ENCODE measurements at places on chromosomes 7 and 10.

GRCh38 chr10:15704581-15704968 lies 15.1 kb downstream of the ITGA8 start:
- no peak for DNase-seq

DNA sequence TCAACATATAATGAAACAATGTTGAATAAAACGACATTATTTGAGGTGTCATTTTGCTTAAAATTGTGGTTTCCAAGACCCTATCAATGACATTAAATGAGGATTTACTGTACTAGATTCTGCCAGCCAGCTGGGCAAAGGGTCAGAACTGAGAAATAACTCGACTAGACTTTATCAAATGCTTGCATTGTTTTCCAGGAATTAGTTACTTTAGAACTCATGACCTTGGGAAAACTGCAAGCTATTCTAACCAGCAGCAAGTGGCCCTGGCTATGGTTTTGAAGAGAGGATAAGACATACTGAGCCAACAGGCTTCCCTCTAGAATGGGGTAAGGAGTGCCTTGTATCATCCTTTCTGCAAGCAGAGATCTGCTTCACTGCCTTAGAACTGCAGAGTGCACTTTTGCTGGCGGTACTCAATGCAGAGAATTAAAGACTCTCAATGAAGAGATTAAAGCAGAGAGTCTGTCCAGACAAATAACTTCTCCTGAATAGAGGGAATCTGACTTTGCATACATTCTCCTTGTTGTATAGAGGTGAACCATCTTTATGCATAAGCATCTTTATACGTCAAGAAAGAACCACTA lies 281.5 kb downstream of the ARL4A start:
- no peak for DNase-seq

DNA sequence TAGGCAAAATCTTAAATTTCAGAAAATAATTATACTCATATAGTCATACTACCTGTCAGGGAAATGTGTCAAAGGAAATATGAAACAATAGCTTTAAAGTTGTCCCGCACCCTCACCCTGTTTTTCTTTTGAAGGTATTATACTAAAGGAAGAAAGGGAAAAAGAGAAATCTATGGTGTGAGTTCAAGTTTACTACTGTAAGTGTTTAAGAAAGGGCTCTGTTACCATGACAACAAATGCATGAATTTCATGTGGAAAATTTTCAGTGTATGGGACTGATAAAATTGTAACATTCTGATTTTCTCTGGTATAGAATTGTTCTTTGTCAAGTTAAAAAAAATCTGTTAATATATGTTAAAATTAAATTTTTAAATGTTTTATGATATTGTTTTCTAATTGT lies 229.8 kb downstream of the ADK start:
- DNase-seq, result no peak

DNA sequence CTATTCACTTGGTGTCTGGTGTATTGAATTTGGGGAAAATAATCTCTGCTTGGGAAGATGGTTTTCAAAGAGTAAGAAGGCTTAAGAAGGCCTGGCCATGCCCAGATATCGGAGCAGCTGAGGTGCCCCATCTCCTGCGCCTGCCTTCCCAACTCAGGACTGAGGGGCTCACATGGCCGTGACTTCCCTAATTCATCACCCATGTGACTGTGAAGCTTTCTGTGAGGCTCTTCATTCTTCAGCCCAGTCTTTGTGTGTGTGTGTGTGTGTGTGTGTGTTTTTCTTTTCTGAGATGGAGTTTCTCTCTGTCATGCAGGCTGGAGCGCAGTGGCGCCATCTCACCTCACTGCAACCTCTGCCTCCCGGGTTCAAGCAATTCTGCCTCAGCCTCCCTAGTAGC lies 53.2 kb downstream of the PROSER2 start:
- DNase-seq, result no peak

DNA sequence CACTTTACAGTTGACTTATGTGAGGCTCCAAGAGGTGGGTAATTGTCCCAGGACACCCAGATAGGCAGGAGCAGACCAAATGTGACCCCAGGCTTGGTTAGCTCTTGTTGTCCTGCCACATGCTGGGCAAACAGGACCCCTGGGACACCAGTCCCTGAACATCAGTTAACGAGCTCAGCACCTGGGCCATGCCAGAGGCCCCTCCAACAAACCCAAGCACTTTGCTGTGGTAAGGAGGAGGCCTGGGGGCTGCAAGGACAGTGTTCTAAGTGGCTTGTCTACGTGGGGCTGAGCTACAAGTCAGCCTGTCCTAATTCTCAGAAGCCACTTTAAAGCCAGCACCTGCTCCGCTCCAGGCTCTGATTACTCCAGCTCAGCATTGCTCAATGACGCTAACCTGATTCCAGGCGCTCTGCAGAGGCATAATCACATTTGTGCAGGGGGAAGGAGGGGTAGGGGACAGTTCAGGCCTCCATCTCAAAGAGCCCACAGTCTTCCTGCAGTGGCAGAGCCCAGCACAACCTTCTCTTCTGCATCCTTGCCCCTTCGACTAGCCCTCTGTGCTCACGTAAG lies 57.2 kb downstream of the DDC start:
- no peak for DNase-seq

- no peak for DNase-seq
Observed at GRCh38 chr7:27324246-27324645, 81.6 kb downstream of the EVX1 start.

DNA sequence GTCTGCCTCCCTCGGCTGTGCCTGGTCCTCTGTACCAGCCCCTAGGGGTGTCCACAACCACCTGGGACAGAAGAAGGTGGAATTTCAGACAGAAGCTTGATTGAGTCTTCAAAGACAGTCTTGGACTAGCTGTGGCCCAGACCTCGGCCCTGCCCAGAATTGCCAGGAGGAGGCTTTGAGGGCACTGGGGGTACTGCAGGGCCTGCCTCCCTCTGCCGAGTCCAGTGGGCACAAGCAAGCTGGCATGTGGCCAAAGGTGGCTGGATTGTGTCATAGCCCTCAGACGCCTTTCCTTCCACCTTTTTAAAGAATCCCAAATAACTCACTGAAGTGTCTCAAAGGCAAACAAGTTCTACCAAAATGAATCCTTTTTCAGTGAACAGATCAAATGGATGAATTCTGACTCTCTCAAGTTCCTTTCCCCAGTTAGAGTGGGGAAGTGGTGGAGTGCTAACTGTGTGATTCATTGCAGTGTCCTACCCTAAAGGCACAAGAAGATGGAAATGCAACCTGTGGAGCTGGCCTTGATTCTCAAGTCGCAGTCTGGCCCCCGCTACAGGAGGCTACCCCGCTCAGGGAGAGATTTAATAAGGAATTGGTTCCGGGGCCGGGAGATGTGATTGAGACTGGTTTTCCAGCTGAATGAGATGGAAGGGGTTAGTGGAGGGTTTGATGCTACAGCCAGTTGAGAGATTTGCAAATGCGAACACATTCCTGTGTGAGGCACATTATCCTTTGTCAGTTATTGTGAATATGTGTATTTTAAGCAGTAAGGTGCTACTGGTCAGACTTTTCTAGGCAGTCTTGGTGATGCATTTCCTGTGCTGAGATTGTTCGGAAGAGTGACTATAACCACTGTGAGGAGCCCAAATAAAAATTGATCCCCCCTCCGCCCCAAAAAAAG lies 28.8 kb upstream of the SLC26A4 start:
- DNase-seq, result no peak

DNA sequence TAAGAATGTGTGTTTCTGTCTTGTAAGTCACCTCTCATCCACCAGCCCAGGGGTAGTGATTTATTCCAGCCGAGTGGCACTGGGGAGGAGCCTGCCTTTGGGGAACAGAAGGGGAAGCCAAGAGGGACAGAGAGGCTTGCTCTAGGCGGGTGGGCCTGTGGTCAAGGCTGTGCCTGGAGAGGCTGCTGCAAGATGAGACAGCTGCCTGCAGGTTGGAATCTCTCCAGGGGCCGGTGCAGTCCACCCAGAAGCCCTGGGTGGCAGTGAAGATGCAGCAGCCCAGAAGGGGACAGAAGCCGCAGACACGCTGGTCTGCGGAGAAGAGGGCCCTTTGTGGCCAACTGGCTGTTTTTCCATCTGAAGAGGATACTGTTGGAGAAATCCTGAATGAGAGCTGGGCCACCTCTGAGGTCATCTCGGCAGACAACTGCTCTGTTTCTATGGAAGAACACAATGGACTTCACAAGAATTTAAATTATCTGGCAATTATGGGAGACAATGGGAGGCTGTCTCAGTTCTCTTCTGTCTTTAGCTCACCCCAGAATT lies 175.7 kb downstream of the GFRA1 start:
- no peak for DNase-seq

GRCh38 chr10:547591-548081 lies 141.8 kb downstream of the DIP2C start:
- no peak for DNase-seq

GRCh38 chr7:151850491-151851124 lies 26.3 kb downstream of the PRKAG2 start:
- no peak for DNase-seq

GRCh38 chr10:88831709-88832108 lies 19.9 kb downstream of the ANKRD22 start:
- DNase-seq, result no peak

DNA sequence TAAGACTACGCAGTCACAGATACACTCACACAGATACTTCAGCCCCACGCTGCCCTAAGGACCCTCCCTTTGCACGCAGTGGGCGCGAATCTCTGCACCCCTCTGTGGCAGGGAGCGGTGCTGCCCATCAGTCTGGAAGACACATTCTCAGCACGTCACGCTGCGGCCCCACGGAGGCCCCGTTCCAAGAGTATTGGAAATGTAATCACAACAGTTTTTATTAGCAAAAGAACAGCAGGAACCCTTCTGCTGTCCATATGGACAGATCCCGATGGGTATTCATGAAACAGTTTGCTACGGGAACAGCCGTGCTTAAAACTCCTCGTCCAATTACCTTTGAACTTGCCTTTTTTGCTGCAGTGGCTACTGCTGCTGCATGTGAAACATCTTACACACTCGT lies 131.0 kb downstream of the RPS24 start:
- DNase-seq, result no peak

DNA sequence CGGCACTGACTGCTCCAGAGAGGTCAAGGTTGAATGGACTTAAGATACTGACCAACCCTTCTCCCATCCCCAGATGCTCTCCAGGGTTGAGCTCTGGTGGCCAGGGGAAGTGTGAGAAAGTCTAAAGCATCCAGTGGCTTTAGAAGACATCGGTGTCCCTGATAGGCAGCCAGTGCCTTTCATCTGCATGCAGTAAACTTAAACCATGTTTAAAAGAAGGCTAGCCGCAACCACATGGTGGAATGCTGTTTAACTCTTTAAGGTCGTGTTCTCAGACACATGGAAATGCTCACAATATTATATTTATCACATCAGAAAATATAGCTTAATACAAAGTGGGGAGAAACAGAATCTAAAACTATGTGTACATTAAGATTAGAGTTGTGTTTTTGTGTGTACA lies 137.0 kb downstream of the CNNM2 start:
- DNase-seq, result no peak

GRCh38 chr7:45703373-45703821 lies 129.2 kb downstream of the ADCY1 start:
- no peak for DNase-seq

- no peak for DNase-seq
Observed at GRCh38 chr10:50566150-50566549, 57.6 kb downstream of the SGMS1 start.

- DNase-seq, result no peak
Observed at GRCh38 chr10:3853016-3853415, 68.0 kb upstream of the KLF6 start.

DNA sequence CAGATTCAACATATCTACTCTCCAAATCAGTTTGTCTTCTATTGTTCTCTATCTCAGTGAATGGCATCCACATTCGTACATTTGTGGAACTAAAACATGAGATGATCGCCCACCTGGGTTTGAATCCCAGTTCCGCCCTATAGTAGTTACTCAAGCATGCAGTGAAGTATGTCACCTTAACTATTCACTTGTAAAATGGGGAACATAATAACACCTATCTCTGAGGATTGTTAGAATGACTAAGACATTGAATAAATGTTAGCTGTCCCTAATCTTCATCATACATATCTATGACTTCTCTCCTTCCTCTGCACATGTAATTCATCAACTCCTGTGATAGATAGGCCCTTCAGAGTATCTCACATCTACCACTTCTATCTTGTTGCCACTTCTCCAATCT lies 24.7 kb downstream of the UBE2D1 start:
- no peak for DNase-seq

DNA sequence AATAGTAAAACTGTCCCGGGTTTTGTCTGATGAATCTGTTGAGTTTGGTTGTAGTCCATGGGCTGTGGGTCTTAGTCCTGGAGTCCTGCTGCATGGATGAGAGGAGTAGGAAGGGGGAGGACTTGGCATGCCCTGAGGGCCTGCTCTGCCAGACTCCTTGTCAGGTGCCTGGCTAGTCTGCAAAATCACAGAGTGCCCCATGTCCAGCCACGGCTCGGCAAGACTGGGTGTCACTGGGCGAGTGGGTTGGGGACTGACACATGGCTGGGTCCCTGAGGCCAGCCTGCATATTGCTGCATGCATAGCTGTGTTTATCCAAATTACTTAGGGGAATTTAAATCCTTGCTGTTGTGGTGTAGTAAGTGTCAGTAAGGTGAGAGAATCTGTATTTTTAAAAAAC lies 9.7 kb downstream of the MINDY4 start:
- DNase-seq, result no peak

DNA sequence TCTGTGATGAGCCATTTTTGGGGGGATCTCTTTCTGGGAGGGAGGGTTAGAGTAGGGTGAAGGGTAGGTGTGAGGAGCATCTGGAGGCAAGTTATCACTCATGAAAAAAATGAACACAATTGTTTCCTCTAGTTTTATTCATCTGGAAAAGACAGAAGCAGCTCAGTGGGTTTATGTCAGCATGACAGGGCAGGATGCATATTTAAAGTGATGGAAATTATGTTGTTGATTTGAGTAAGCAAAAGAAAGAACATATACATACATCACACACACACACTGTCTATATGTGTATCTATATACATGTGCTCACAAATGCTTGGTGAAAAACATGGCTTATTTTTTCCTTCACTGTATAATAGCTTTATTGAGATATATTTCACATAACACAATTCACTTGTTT lies 114.2 kb downstream of the ADCY1 start:
- DNase-seq, result no peak

GRCh38 chr10:4137299-4137698 lies 352.3 kb upstream of the KLF6 start:
- DNase-seq, result peak; percentile 36

- DNase-seq, result peak; percentile 62
Observed at GRCh38 chr10:61284222-61284890, 168.8 kb downstream of the TMEM26 start.

DNA sequence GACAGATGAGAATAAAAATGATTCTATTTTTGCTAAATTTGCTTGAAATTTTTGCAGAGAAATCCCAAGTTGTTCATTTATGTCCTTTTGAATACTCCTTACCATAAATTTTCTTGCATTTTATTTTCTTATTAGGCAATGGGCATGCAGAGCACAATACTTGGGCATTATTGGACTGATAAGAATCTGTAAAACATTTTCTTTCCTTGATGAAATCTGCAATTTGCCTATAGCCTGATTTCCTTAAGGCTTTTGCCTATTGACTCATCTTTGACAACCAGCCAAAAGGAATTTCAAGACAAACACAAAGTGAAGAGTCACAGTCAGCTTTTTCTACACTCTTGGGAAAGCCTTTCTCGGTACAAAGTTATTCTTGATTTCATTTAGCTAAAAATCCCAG lies 30.5 kb upstream of the GNAT3 start:
- peak; percentile 77 for DNase-seq

GRCh38 chr10:132560241-132560731 lies 22.7 kb downstream of the INPP5A start:
- DNase-seq, result no peak
